ENCODE measurements at places on chromosomes 2 and 18.

- no peak for DNase-seq
Measured at GRCh38 chr2:8281950-8282857, 399.7 kb upstream of the ID2 start.

- DNase-seq = no peak
Measured at GRCh38 chr2:237865623-237866041, 6.2 kb downstream of the RAMP1 start.

- DNase-seq = no peak
Measured at GRCh38 chr2:190458352-190459107, 50.4 kb downstream of the MFSD6 start.

DNA sequence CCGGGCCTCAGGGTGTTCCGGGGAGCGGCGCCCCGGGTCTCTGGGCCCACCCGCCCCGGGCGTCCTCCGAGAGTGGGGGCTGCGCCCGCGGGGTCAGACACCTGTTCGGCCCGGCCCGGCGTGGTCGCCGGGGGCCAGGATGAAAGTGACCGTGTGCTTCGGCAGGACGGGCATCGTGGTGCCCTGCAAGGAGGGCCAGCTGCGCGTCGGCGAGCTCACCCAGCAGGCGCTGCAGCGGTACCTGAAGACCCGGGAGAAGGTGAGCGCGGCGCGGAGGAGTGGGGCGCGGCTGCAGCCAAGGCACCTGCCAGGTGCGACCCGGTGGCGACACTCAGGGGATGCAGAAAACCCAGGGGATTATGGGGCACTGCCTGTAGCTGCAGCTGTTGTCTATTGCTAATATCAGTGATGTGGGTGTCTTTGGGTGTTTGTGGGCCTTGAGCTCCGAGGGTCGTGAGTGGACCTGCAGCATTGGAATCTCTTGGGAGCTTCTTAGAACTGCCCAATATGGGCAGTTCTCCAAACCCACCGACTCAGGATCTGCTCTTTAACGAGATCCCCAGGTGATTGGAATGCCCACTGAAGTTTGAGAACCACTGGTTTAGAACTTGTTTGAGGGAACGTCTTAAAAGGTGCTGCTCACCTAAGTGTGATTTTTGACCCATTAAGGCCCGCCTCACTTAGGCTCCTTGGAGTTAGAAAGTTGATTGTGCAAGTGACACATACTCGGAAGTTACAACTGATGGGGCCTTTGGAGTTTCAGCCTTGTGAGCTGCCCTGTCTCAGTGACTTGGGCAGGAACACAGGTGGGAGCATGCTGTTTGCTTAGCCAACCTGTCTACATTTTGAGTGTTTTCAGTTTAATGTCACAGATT lies 823 bp downstream of the PARD3B start:
- peak; percentile 28 for DNase-seq

DNA sequence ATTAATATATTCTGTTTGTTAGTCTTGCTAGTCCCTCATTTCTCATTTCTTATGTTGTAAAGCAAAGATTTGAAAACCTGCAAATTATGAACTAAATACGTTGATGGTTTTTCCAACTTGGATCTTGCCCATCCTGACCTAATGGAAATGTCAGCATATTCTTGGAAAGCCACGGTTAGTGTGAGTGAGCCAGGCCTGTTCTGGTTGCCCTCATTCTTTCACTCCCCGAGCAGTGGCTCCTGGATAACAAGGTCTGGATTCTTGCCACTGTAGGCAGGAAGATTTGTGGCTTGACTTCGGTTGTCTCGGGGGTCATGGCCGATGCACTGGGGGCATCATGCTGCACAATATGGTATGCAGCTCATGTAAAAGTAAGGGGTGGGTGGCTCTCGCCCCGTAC lies 359.1 kb downstream of the MEIS1 start:
- no peak for DNase-seq

DNA sequence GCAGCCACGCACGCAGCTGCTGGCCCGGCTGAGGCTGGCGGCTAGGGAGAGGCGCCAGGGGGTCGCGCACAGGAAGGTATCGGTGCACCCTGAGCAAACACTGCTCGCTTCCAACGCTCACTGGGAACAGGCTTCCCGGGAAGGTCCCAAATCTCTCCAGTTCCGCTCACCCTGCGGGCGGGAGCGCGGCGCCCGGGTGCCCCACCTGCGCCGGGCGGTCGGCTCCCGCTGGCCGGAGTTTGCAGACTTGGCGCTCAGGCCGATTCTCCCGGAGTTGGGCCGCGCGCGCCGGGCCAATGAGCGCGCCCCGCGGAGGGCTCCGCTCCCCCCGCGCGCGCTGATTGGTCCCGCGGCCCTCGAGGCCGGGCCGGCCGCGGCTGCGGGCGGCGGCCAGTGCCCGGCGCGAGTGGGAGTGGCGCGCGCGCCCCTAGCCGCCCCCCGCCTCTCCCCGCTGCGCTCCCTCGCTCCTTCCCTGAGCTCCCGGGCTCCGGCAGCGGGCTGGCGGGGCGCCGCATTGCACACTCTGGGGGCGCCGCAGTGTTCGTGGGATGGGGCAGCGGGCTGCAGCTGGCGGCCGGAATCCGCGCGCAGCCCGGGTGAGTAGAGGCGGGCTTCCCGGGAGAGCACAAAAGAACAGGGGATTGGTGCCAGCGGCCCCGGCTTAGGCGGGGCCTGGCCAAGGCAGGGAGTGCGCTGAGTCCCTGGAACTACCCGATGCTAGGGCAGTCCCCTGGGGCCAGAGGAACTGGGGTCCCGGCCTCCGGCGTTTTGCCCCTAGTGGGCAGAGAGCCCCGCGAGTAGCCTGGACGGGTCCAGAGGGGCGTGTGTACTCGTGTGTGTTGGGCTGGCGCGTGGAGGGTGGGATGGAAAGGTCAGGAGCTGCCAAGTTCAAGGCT lies at the start of gene LYPD6:
TSS of gene LYPD6 (plus strand) at position 461 of the 896 bp plus-strand sequence. CDS start 107,122 bp downstream, outside the sequence.
- peak; percentile 82 for DNase-seq

GRCh38 chr2:19355416-19355821 lies 3.0 kb downstream of the OSR1 start:
- no peak for DNase-seq

- DNase-seq = peak; percentile 87
Measured at GRCh38 chr2:131014141-131014540, 79.1 kb downstream of the FAM168B start.

GRCh38 chr2:37588316-37588777 lies 83.1 kb downstream of the CDC42EP3 start:
- DNase-seq = peak; percentile 86

DNA sequence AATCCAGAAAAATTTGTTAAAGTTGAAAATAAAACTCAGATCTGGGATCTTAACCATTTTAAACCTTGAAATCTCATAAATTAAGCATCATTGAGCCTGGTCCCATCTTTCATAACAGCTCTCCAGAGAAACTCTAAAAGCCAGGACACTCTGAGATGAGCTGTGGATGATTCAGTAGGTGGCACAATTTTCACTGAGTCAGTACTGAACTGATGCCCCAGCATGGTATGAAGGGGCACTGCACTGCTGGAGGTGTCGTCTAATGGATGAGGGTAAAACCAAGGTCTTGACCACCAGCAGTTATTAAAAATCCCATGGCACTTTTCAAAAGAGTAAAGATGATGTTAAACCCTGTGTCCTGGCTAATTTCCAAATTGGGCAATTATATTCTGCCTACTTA lies 170.6 kb downstream of the FIGN start:
- peak; percentile 44 for DNase-seq

- peak; percentile 50 for DNase-seq
Measured at GRCh38 chr18:80172056-80172455, 63.0 kb downstream of the ADNP2 start.

Measured in epithelial cell of esophagus (primary cell).